ENCODE measurements at places on chromosomes 7 and 10. TPM values are rescaled to one million over a fixed set of nuclear protein-coding genes. Genes with fewer than 3 reads are reported as not detected.
A peak's percentile ranks its signal among the peaks of the same experiment; 100 is the strongest.

DNA sequence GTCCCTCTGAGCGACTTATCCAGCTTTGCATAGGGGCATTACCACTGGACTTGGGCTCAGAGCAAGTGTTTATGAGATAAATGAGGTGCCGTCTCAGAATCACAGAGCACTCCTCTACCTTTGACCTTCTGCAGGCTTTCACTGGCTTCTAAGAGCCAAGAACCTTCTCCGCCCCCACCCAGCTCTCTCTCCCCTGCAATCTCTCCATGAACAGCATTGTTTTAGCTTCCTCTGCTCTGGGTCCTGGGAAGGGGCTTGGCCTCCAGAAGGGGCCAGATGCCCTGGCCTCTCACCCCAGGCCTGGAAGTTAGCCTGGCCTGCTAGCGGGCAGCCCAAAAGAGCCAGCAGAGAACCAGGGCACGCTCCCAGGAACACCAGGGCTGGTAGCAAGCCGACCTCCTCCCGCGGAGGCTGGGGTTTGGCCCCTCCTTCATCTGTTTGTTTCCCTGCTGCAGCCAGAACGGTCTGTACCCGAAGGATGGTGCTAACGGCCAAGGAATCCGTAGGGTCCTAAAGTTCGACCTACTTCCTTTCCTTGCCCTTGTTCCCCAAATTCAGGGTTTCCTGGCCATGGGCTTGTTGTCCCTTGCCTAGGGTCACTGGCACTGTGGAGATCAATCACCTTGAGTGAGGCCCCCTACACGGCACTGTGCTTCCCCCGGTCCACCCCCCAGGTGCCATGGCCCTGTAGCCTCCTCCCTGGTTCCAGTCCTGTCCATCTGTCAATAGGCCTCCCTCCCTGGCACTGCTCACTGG, 18.7 kb upstream of the DDIT4 start:
- peak; percentile 60 for DNase-seq

- no peak for DNase-seq
These were observed 59.7 kb downstream of the DNAJB6 start for GRCh38 chr7:157396316-157397035.

GRCh38 chr10:68082872-68083271, 7.8 kb upstream of the HERC4 start:
- DNase-seq: no peak

DNA sequence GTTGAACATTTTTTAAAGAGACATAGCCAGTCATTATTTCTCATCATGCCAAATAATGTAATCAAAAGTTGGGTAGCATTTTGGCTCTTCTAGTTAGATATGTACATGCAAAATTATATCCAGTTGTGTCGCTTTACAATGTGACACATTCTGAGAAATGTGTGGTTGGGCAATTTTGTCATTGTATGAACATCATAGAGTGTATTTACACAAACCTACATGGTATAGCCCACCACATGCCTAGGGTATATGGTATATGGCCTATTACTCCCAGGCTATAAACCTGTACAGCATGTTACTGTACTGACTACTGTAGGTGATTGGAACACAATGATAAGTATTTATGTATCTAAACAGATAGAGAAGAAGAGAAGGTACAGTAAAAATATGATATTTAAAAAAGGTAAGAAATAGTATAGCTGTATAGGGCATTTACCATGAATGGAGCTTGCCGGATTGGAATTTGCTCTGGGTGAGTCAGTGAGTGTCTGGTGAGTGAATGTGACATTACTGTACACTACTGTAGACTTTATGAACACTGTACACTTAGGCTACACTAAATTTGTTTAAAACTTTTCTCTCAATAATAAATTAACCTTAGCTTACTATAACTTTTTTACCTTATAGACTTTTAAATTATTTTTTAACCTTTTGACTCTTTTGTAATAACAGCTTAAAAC, 16.5 kb downstream of the ZNF365 start:
- no peak for DNase-seq

DNA sequence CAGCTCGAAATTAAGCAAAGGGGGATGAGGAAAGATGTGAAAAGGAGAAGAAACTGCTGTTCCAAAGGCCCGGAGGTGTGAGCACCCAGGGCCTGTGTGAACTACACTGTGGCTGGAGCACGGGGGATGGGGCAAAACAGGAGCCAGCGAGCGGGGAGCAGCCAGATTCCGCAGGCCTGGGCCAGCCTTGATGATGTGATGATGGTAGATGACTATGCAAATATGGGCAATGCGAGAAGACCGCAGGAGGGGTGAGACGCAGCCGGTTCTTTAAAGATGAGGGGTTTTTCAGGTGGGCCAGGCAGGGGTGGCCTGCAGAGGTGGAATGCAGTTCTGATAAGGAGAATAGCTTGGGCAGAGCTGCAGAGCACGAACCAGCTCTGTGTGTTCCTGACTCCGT, 61.5 kb downstream of the LANCL2 start:
- DNase-seq: no peak

DNA sequence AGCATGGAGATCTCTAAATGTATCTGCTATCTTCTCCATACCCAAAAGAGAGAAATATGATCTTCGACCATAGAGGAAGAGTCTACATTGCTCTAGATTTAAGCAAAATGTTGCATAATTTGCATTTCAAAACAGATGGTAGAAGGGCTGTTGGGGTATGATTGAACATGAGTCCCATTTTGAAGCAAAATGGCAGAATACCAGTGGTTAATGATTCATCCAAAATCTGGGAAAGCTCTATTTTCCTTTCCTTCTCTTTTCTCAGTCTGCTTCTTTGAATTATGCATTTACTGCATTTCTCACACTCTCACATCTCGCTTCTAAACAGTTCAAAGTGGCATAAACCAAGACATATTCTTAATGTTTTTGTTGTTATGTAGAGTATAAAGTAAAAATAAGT, 178.5 kb downstream of the MACC1 start:
- no peak for DNase-seq

DNA sequence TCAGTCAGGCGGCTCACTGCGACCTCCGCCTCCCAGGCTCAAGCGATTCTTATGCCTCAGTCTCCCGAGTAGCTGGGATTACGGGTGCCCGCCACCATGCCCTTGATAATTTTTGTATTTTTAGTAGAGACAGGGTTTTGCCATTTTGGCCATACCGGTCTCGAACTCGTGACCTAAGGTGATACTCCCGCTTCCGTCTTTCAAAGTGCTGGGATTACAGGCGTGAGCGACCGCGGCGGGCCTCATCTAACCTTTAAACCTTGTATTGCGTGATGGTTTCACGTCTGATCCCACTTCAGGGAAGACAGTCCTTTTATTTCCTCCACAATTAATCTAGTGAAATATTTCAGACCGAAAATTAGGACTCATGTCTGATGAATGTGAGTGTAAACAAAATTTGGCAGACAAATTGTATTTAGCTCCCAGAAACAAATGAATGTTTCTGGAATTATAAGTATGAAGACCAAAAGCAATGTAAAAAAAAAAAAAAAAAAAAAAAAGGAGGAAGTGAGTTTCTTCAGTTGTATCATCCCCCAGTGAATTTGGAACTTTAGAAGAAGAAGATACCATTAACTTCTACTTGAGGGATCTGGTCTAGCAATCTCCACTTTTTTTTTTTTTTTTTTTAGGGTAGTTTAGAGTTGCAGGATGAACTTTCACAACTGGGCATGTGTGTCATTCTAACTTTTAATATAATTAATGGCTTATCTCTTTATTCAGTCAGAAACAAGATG, 1.6 kb downstream of the NUP42 start:
- DNase-seq: no peak

LLCFC1 gene
- not detected for total RNA-seq
